Stimulated activated CD8-positive, alpha-beta memory T cell treated with anti-CD3 and anti-CD28 coated beads, Interleukin-12 subunit alpha, Interleukin-12 subunit beta, amount 100 ng/mL, for 4 hours (primary cell): ENCODE measurements at places on chromosomes 2 and 18.

- DNase-seq, result no peak
Measured at GRCh38 chr2:73640946-73641766, 1.1 kb downstream of the NAT8 start.

GRCh38 chr18:48325115-48325665 is 84.0 kb downstream of the ZBTB7C start:
- DNase-seq, result no peak

DNA sequence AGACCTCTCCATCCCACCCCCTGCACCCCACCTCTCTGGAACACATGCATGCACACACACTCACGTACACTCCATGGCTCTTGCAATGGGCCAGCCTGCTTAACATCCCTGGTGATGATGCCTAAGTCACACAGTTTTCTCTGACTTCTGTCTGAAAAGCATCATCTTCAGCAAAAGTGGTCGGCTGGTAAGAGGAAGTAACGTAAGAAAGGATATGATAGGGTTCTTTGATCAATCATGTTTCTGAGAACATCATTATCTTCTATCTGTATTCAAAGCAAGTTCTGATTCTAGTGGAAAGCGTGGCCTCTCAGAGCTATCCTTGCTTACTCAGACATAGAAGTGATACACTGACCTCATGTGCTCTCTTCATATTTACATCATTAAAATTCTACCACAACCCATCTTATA is 11.4 kb upstream of the NDUFV2 start:
- DNase-seq, result no peak

- no peak for DNase-seq
Measured at GRCh38 chr2:232900811-232901735, 31.0 kb downstream of the SNORC start.

- no peak for DNase-seq
Measured at GRCh38 chr2:231583982-231584381, 8.7 kb upstream of the TEX44 start.

DNA sequence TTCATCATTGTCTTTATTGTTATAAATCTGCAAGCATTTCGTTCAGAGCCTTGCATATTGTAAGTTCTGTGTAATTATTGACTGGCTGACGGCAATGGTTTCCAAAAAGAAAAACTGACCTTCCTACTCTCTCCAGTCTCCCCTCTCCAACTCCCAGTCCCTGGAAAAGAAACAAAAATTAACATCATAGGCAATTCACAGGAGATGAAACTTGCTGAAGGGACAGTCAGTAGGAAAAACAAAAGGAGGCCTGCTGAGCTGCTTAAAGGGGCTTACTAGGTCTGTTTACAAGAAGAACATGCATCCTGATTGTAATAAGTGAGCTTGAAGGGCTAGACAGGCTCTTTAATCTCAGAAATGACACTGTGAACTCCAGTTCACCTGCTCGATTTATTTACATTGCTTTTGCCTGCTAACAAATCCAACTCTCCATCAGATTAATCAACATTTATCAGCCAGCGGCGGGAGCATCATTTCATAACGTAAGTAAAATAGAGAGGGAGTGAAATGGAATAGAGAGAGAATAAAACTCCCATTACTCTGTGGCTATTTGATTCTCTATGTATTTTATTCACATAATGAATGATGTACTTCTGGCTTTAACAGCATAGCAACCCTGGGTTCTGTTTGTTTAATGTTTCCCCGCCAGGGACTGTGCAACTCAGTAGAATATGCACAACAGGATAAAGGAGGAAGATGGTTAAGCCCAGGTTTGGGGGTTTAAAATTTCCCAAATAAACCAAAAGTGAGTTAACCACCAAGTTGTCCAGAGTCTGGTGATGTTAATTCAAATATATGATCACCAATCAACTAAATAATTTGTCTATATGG is 256.7 kb upstream of the SETBP1 start:
- no peak for DNase-seq

DNA sequence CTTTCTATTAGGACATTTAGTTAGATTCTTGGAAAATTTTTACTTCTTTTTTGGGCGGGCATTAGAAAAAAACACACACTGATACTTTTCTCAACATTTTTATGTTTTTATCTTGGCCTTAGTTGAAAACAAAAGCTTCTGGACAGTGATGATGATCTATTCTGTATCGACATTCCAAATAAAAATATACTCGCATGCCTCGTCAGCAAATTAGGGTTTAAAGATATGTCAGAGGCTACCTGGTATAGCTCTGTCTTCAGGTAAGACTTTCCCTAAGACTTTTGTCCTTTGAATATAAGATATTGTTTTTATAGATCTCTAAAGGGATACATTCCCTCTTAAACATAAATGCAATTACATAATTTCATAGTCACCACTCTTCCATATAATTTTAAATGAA is 816.8 kb downstream of the LRP1B start:
- no peak for DNase-seq

- DNase-seq, result no peak
Measured at GRCh38 chr2:74441690-74442482, at the start of gene RTKN. Gene RTKN (minus strand): TSS chr2:74441937. CDS start chr2:74441816, 121 bp downstream.

GRCh38 chr18:7789856-7790552 is 222.9 kb downstream of the PTPRM start:
- DNase-seq, result no peak

DNA sequence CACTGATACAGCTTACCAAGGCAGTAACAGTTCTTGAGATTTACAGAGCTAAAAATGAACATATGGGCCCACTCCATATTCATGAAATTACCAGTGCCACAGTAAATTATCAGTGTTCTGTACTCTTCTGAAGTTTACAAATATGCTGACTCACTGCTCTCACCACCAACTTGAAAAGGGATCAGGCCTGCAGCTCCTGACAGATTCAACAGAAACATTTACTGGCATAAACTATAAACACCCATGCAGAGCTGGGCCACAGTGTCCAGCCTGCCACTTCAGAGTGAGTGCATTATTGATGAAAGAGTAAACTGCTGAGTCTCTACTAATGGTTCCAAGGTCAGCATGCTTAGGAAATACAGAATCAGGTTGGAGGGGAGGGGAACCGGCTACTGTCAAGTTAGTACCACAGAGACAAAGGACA is 83.1 kb downstream of the FARSB start:
- DNase-seq, result no peak

GRCh38 chr2:236975766-236976165 is 109.9 kb upstream of the COPS8 start:
- no peak for DNase-seq

- no peak for DNase-seq
Measured at GRCh38 chr2:38652431-38653273, 13.3 kb upstream of the GALM start.

DNA sequence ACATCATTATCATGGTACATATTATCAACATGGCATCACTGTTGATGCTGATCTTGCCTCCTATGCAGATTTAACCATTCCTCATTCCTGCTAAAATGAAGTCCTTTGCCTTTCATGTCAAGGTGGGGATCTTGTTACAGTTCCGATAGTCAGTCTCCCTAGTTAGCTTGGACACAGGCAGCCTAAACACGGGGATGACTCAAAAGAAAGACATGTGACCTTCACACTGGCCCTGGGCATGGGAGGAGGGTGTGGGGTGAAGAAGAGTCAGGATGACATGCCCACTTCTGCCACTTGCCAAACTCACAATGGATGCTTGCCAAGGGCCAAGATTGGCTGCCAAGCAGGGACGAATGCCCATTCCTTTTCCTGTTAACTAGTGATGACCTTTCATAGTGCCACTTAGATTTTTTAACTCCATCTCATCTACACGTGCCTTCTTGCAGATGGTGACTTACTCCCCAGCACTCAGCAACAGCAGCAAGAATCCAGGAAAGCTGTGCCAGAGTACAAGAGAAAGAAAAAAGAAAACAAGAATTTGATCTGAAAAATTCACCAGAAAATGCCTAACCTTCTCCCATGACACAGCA is 13.9 kb upstream of the SLC1A4 start:
- no peak for DNase-seq

DNA sequence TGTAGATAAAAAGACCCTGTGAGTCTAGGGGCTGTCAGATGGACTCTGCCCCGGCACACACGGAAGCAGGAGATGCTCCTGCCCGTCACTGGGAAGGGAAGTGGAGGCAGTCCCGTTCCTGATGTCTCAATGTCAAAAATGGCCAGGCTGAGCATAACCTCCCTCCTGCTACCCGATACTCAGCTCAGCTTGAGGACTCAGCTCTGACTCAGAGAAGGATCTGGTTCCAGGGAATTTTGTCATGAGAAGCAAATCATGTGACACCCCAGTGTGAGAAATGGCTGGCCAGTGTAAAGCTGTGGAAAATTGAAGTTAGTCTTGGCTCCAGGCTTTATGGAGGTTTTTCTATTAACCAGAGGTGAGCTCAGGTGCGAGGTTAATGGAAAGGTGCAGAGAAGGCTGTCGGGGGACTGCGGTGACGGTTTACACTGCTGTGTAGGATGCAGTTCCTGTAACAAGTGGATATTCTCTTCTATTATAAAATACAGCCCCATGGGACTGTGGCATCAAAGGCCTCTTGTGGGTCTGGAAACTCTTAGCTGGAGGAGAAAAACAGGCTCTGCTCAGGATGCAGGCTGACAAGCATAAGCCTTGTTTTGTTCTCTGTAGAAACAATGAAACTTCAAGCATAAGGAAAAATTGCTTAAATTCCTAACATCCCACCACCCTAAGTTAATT is 24.7 kb upstream of the AGAP1 start:
- no peak for DNase-seq

GRCh38 chr2:64141674-64142405 is 2.4 kb downstream of the PELI1 start:
- DNase-seq, result no peak

- no peak for DNase-seq
Measured at GRCh38 chr2:53865962-53866361, 6.2 kb upstream of the GPR75 start.

DNA sequence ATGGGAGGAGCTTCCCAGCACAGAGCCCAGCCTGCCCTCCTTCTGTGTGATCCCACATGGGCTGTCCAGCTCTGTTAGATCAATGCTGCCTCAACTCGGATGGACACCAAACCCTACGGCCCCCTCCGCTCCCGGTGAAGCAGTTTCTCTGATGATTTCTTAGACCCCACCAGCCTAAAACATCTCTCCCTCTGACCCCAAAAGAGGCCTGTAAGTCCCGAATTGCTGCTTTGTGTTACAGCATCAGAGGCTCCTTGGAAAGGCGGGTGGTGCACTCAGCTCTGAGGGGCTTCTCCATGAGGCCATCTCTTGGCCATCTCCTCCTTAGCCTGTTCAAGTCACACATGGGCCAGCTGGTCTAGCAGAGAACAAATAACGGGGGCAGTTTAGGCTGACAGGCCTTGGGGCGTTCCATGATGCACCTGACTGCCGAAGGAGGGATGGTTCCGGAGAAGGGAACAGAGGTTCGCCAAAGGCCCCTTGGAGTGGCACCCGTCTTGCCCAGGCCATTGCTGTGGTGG is 240.7 kb downstream of the SH3RF3 start:
- no peak for DNase-seq

DNA sequence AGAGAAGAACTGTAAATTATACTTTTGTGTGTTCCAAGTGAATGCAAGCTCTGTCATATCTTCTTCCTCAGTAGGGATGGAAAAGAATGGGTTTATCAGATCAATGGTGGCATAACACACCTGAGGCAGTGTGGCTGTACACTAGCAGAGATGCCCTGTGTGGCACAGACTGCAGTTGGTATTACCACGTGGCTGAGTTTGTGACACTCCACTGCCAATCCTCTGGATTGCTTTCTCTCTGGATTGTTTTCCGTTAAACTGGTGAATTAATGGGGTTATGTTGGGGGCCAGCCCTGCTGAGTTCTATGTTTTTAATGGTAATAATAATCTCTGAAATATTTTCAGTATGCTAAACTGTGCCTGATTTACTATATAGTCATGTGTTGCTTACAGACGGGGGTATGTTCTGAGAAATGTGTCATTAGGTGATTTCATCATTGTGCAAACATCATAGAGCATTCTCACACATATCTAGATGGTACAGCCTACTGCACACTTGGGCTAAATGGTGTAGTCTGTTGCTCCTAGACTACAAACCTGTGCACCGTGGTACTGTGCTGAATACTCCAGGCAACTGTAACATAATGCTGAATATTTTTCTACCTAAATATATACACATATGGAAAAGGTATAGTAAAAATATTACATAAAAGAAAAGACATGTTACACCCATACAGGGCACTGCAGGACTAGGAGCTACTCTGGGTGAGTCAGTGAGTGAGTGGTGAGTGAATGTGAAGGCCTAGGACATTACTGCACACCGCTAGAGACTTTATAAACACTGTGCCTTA is 84.7 kb upstream of the ST6GAL2 start:
- DNase-seq, result no peak

GRCh38 chr18:58639751-58640427 is 11.0 kb upstream of the ALPK2 start:
- DNase-seq, result no peak

GRCh38 chr2:207417301-207417718 is 112.5 kb upstream of the CREB1 start:
- no peak for DNase-seq

DNA sequence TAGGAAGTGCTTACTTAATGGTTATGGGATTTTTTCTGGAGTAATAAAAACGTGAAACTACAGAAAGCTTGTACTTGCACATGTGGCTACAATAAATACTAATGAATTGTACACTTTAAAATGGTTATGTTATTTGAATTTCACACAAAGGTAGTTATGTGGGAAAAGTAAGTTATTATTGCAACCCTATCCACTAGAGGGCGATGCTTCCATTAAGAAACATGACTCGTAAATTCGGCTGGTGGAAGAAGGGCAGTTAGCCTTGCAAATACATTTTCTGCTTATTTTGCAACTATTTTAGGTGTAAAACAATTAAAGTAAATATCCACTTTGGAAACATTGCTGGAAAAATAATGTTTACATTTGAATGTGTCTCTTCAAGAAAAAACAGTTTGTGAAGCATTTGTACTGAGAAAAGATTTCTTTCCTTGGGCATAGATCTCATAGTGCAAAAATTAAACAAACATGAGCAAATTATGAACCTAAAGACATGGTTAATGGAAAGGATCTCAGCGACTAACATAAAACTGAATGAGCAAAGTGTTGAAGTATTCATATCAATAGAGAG is 68.1 kb upstream of the CSRNP3 start:
- no peak for DNase-seq

GRCh38 chr18:8949206-8949605 is 153.3 kb upstream of the NDUFV2 start:
- DNase-seq, result no peak

GRCh38 chr2:156021146-156022040 is 311.1 kb downstream of the NR4A2 start:
- no peak for DNase-seq

DNA sequence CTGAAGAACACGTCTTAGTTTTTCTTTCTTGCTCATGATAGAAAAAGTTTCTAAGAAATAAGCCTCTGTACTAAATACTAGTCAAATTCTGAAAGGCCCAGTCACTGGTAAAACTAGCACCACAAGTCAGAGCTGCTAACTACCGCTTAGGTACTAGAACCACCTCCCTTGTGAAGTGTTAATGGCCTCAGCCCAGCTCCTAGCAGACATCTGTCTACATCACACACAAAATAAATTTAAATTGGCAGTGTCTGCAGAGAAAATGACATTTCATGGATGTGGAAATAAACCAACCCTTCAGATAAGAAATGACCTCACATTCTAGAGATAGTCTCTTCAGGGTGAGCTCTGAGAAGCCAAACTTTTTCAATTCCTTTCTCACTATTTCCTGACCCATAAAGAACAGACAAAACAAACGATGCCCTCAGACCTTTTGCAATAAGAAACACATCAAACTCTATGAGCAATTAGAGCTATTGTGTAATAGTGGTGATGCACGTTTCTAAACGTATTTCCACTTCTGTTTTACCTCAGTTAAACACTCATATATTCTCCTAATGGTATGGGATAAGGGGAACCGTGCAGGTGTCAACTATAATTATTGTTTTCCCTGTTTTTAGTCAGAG is 70.3 kb upstream of the DSG1 start:
- no peak for DNase-seq

- no peak for DNase-seq
Measured at GRCh38 chr2:120612931-120613330, 122.7 kb upstream of the GLI2 start.
